Left kidney (tissue), 8 donors: ENCODE measurements at places on chromosomes 16 and 17. TPM values are rescaled to one million over a fixed set of nuclear protein-coding genes. Genes with fewer than 3 reads are reported as not detected.
A peak's percentile ranks its signal among the peaks of the same experiment; 100 is the strongest.

GRCh38 chr17:77356109-77356689 lies 215.4 kb downstream of the SEC14L1 start:
- DNase-seq = no peak

DNA sequence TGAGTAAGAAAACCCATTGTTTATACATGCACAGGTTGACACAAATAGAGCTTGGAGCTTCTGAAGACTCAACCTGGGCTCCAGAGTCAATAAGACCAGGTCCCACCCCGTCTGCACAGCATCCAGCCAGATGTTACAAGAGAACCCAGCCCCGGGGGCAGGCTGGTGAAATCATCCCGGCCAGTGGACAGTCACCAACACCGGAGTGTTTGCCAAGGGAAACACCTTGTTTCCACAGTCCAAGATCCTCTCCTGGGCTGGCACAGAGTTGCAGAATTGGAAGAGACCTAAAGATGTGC lies 90.3 kb downstream of the RAB11FIP4 start:
- no peak for DNase-seq

The FMNL1 gene
- polyA plus RNA-seq = 5.7 TPM

The IL17C gene
- polyA plus RNA-seq = 0.13 TPM

DNA sequence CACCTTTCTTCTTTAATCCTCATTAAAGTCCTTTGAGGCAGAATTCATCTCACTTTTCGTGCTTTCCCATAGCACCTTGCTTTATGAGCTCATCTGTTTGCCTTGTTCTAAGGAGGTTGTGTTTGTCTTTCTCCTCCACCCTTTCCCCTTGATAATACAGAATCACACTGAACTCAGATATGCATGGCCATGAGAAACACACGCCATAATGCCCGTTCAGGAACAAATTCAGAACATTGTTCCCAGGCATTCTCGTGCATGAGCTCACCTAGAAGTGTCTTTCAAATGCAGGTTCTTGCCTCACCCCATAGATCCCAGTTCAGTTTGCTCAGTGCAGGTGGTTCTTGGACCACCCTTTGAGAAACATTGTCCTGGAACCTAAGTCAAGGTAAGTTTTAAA lies 71.1 kb downstream of the TMEM114 start:
- DNase-seq = no peak

DNA sequence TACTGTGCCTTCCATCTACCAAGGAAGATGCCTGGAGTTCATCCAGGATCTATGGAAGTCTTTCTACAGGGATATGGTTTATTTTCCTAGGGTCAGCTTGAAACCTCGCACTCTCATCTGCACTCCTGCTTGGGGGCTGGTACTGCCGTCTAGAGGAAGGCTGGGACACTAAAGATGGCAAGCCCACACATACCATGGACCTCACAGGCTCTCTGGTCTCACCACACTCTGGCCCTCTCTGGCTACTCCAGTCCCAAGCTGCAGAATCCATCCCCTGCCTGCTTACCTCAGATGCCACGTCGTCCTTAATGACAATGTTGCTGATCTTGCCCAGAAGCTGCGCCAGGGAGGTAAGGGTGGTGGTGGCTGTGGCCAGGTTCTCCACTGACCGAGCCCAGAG lies 2.1 kb upstream of the UNC119 start:
- no peak for DNase-seq

DNA sequence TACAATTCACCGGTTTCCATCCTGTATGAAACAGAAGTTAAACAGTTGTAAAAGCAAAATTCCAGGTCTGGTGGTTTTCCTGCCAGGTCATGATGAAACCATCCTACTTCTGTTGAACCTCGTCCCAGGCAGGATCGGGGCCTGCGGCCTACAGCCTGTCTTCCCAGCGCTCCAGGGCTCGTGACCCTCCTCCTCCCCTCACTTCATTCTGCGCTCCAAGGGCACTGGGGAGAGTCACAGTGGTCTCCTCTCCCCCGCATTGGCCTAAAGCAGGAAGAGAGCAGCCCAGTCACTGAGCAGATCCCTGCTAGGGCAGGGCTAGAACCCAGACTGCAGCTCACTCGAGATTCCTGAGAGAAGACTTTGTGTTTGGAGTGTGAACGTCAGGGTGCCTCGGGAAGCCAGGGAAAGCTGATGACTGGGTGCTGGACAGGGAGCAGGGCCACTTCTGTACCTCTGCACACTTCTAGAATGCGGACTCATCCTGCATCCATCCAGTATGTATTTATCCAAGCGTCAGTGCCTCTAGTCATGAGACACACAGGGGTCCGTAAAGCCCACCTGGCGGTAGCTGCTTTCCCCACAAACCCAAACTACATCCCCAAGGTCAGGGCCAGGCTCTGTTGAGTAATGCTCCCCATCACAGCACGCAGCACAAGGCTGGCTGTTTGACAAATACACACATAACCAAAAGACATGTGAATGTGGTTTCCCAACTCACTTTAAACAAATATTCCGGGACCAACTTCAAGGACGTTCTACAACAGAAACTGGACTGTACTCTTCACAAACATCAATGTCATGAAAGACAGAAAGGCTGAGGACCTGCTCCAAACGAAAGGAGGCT lies 1.7 kb upstream of the ITGAE start:
- peak; percentile 33 for DNase-seq

- DNase-seq = no peak
Observed at GRCh38 chr16:17125671-17126070, 345.1 kb downstream of the XYLT1 start.

GRCh38 chr17:35972945-35973332 lies 8.4 kb downstream of the CCL16 start:
- no peak for DNase-seq

- DNase-seq = no peak
Observed at GRCh38 chr16:88349153-88349902, 33.4 kb upstream of the ZNF469 start.

DNA sequence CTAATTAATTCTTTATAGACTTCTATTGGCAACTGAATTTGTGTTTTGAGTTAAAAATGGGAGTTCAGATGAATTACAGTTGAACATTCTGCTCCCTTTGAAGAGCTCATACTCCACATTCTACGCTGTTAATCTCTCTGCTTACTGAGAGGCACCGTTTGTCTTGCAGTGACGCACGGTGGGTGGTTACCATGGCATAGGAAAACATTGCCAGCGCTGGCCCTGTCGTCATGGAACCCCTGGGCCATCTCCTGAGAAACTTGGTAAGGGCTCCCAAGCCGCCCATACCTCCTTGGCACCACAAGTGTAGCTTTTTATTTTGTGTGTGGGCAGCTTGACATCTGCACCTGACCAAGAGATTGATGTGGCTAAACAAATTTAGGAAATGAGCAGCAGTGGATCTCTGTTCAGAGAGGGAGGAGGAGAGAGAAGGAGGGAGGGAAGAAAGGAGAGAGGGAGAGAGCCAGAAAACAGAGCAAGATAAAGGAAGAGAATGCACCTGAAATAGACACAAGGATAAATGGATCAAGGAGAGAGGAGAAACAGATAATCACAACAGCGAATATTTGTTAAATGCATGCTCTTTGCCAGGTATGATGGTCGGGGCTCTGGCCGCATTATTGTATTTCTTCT lies 398.5 kb downstream of the HAPSTR1 start:
- peak; percentile 84 for DNase-seq

- DNase-seq = no peak
Observed at GRCh38 chr17:1485423-1486376, 6.8 kb downstream of the MYO1C start.

DNA sequence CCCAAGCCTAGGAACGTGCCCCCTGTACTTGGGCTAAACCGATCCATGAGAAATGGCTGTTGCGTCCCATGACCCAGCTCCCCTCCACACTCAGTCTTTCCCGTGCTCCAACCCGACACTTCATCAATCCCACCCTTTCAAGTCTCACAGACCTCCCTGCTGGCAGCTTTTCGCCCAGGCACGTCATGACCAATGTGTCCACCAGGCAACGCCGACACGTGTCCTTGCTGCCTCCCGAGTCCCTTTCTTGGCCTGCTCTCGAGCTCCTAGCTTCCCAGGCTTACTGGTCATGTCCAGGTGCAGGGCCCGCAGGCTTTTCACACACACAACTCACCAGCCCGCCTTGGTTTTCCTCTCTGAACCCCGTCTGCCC lies 12.2 kb downstream of the MNT start:
- DNase-seq = no peak

GRCh38 chr16:80517846-80518245 lies 22.9 kb upstream of the DYNLRB2 start:
- DNase-seq = no peak

DNA sequence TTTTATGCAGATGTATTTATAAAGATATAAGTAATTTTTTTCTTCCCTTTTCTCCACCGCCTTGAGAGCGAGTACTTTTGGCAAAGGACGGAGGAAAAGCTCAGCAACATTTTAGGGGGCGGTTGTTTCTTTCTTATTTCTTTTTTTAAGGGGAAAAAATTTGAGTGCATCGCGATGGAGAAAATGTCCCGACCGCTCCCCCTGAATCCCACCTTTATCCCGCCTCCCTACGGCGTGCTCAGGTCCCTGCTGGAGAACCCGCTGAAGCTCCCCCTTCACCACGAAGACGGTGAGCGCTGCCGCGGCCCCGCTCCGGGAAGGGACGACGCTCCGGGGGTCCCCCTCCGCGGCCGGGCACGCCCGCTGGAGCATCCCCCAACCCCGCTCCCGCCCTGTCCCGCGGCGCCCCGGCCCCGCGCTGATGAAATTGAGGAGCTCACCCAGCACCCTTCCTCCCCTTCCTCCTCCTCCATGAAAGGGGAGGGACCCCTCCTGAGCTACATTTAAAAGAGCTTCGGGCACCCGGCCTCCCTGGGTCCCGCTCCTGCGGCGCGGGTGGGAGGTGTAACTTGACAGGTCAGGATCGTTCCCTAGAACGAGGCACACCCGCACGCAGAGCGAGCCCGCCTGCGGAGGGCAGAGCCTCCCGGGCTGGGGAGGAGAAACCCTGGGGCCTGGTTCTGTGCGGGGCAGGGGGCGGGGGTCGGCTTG lies 706 bp downstream of the HLF start:
- no peak for DNase-seq

- DNase-seq = no peak
Observed at GRCh38 chr16:73778887-73779286, 517.7 kb upstream of the PSMD7 start.

DNA sequence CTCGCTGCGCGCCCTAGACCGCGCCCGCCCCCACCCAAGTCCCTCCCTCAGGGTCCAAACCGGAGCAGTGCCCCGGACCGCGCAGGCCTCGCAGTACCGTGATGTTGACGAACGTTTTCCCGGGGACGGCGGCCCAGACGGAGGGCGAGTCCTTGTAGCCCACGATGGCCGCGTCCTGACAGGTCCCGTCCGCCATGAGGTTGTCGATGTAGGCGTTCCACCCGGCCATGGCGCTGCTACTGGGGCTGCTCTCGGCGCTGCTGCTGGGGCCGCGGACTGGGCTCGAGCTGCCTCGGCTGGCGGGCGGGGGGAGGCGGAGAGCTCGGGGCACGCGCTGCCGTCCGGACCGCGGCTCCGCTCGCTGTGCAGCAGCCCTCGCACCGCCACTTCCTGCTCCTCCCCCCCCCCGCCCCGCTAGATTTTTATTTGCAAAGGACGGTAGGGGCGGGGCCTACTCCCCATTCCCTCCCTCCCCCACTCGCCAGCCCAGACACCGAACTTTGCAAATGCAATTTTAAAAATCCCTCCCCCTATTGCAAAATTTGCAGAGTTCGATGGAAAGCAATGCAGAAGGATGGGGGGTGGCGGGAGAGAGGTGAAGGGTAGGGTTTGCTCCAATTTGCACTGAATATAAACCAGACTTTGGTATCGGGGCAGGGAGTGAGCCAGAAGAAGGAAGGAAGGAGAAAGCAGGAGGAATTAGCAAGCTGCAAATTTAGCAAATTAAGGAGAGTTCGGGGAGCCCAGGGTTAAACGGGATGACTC lies at the start of gene PFN1:
Gene PFN1 (minus strand): TSS at position 365 of the 765 bp plus-strand sequence. CDS start 136 bp downstream, at position 229.
- peak; percentile 88 for DNase-seq

DNA sequence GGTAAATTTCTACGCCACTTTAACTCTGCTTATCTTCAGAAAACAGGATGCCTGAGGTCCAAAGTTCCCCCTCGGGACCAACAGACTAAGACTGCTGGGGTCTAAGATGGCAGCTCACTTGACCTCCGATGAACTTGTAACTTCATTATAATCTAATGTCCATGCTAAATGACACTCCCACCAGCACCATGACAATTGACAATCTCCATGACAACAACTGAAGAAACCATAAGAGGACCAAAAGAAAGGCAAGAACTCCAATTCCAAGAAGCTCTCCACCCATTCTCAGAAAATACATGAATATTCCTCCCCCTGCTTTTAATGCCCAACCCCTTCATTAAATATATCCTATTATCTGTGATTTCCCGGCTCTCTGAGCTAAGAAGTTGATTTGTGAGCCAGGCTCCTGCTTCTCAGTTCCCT lies 7.5 kb downstream of the CCL4 start:
- DNase-seq = no peak

DNA sequence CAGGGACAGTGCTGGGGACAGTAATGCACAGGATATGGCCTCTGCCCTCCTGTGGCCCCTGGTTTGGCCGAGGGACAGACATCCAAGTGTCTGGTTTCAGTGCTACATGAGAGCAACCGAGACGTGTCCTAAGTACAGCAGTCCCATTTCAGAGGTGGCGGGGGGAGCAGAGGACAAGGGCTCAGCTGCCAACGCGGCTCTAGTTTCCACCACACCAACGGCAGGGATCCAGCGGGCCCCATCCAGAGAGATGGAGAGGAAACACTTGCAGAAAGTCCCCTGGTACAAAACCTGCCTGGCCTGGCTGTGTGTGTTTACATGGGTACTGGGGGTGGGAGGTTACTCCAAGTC lies 125.8 kb upstream of the SMURF2 start:
- no peak for DNase-seq

DNA sequence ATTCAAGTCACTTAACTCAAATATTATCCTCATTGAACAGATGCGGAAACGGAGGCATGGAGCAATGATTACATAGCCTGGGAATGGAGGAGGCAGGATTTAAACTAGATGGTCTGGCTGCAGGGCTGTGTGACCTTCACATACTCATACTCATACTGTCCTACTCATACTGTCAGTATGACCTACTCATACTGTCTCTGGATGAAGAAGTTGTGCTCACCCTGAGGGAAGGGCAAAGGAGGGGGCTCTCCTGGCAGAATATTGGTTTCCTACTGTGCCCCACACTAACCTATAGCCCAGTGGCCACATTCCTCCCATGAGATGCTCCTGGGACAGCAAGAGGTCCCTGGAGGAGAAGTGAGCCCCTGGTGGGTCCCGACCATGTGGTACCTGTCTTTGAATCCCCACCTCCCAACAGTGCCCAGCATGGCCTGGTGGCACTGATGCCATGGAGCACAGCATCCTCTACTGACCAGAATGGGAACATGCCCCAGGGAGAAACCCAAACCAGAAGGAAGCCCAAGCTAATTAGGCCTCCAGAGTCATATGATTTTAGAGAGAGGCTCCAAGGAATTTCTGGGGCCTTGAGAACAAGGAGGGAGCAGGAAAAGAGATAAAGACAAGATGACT lies 197.3 kb upstream of the SDK2 start:
- DNase-seq = no peak

The CLEC18A gene
- polyA plus RNA-seq = 78.3 TPM

DNA sequence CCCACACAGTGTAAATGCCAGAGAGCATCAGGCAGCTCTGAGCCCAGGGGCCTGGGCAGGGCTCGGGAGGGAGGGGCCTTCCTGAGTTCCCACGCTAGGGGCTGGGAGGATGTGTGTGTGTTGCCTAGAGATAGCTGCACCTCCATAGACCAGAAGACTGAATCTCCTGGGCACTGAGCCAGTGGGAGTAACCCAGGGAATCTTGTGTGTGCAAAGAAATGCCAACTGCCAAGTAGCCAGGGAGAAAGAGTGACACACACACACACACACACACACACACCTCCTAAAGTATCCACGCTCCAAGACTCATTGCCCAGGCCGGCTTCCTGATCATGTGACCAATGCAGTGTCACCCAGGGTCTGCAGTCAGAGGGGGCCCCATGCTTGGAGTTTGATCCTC lies 166.2 kb upstream of the RPL38 start:
- peak; percentile 73 for DNase-seq
